NCI-H1694 (cell line): ENCODE measurements at places on chromosomes 3 and 15.

DNA sequence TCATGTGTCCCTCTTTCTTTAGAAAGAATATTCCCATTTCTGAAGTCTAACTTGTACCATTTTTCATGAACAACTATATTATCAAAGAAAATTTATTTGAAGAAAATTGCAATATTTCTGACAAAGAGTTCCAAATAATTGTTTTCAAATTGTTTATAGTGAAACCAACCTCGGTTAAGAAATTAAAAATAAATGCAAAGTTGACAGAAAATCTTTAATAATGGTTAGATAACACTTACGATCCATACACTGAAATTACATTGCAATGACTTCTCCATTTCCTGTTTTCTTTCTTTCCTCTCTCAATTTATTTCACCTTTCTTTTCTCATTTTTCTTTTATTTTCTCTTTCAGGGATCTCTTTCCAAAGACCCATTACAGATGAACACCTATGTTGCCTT lies 125.1 kb downstream of the STAC start:
- no peak for DNase-seq

GRCh38 chr15:100880139-100880896 lies 687 bp downstream of the ALDH1A3 start:
- no peak for DNase-seq

- no peak for DNase-seq
Measured at GRCh38 chr3:187212196-187212545, 14.9 kb downstream of the RTP1 start.

GRCh38 chr3:112773864-112774263 lies 72.8 kb downstream of the CD200R1L start:
- no peak for DNase-seq

DNA sequence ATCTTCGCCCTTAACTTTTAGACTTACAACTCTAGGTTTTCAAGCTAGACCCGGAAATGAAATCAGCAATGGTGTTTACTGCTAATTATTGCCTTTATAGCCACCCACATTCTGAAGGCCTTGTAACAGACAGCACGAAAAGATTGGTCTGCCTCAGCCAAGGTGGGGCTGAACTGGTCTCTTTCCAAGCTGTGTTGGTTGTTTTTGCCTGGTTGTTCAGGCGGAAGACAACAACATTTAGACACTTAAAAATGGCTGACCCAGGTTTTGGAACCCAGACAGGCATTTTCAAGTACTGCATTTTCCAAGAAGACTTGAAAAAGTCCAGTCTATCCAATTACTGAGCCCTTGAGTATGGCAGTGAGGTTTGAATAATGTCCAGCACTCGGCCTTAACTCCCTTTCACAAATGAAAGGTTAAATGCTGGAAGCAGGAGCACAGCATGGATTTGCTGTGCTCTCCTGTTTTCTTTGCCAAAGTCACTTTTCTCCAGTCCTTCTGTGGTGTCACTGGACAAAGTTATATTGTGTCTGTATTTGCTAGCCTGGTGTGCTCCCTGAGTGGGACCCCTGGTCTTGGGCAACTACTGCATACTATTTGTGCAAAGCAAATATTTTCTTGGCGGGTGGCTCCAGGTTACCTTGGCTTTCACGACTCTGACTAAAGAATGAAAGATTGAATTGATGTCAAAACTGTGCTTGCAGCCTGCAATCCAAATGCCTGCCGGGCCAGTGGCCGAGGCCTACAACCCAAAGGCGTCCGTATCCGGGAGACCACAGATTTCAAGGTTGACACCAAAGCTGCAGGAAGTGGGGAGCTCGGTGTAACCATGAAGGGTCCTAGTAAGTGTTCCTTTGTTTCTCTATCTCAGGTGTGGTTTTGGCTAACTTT lies 93.5 kb downstream of the FLNB start:
- no peak for DNase-seq

DNA sequence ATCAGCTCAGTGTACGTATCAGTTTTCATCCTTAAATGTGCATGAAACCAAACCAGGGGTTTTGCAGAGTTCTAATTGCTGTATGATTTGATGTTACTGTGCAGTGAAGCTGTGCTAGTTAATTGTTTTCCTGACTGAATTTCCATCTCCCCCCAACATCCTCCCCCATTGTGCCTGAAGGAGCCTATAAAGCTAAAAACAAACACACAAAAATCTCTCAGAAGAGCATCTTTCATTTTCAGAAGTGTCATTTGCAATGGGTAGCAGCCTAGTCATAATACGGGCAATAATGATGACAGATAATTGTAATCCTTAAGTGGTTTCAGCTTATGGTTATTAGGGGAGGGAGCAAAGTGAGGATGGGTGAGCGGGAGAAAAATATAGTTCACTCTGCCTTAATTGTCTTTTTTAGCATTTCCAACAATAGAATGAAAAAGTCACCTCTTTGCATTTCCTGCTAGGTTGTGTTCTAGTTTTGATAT lies 207.9 kb upstream of the TBL1XR1 start:
- no peak for DNase-seq

DNA sequence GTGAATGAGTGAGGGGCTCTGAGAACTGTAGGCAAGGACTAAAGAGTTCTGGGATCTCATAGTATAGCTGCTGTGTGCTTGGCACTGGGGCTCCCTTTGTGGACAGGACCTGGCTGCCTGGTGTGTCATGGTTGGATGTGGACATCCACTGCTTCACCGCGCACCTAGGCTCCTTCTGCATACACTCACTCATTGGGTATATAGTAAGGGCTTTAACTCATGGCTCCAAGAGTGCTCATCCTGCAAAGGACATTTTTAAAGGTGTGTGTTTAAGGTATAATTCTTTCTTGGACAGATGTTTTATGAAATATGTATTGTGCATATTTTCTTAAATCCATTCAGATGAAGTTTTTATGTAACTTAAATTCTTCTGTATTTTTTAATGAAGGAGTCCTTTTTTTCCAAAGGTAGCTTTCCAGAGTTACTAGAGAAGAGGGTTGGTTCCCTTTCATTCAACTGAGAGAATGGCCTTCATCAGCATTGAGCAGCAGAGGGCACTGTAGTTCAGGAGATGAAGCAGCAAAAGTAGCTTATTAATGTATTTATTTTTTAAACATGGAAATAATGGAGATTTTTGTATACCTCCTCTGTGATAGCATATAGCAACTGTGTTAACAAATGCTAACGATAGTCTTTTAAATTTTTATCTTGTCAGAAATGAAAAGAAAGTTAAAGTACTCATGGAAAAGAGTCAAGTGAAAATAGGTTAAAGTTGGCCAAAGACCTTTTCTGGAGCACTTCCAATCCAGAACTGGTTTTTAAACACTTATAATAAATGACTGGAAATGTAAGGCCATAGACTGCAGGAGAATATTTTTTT lies 25.2 kb downstream of the OXNAD1 start:
- DNase-seq: peak; percentile 22

GRCh38 chr15:50249704-50250103 lies 15.8 kb downstream of the HDC start:
- DNase-seq: no peak
